ENCODE measurements at places on chromosomes 6 and 20. TPM values are rescaled to one million over a fixed set of nuclear protein-coding genes. Genes with fewer than 3 reads are reported as not detected.
A peak's percentile ranks its signal among the peaks of the same experiment; 100 is the strongest.

BPIFA1 gene
- not detected for total RNA-seq

THBS2 gene
- total RNA-seq = 50.0 TPM

TDRD6 gene
- total RNA-seq = 0.08 TPM

PREP gene
- 21.8 TPM for total RNA-seq

NFKBIE gene
- 2.8 TPM for total RNA-seq

KCNK15 gene
- 1.0 TPM for total RNA-seq

CLDN20 gene
- not detected for total RNA-seq

- no peak for ATAC-seq
These were observed 104.2 kb upstream of the CNKSR3 start for GRCh38 chr6:154614641-154615040.

DNA sequence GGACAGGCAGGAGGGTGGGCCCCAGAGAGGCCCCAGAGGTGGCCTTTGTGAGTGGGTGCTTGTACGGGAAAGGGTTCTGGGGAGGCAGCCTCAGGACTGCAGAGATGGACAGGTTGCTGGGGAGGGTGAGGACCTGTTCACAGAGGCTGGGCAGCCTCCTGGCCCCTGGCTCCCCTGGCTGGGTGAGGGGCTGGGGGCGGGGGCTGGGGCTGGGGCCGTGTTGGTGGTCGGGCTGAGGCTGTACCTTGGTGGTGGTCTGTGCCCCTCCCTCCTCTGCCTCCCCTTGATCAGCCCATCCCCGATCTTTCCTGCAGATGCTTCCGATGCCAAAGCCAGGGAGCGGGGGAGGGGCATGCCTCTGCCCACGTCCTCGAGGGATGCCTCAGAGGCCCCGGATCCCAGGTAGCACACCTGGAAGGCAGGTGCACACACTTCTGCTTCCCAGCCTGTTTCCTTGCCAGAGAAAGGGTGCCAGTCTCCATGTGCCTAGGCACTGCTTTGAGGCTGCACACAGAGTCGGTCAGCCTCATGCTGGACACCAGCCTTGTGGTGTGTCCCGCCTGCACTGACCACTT, 4.8 kb downstream of the TCEA2 start:
- no peak for ATAC-seq

- ATAC-seq = peak; percentile 55
These were observed 342.0 kb downstream of the SOX4 start for GRCh38 chr6:21935561-21936028.

- ATAC-seq = no peak
These were observed 520.4 kb downstream of the ADGRB3 start for GRCh38 chr6:69155467-69155866.

DNA sequence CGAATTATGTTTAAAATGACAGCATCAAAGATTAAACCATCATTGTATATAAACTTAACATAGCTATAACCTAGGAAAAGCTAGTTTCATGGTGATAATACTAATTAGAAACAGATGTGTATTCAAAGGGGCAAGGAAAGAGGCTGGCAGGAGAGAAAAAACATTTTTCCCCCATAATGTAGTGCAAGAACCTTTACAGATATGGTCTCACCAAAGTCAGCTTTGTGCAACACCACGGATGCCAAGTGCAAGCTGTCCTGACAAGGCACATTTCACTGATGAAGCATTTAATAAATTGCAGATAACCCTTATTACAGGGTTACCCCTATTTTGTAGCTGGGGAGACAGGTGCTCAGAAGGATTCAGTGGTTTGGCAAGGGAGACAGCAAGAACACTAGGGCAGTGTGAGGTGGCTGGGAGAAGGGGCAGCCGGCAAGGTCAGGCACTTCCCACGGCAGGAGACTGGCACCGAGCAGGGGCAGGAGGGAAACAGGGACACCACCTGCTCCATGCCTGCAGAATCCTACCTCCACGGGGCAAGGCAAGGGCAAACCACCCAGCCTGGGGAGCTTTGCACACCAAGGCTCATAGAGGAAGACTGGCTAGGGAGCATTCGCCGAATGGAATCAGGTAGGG, 6.5 kb downstream of the RPS6KA2 start:
- no peak for ATAC-seq

GRCh38 chr6:53938810-53939209, 144.0 kb downstream of the LRRC1 start:
- no peak for ATAC-seq

- no peak for ATAC-seq
These were observed 34.2 kb downstream of the RBM38 start for GRCh38 chr20:57425150-57426013.

- ATAC-seq = no peak
These were observed 715.9 kb upstream of the POU3F2 start for GRCh38 chr6:98118397-98119045.

Measured in esophagus mucosa (tissue), 1 donor.